ENCODE measurements at places on chromosomes 6 and 20.

DNA sequence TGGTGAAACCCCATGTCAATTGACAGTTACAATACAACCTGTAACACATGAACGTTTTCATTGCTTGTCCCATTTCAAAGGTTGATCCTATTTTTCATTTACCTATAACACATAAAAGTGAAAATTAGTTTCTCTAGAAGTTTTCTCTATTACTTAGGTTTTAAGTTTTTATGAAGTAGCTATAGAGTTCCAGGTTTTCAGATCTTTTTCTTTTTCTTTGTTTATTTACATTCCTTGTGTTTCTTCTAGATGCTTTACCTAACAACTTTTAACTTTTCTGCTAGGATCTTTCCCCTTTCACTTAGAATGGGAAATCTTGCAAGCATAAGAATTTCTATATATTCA, 232.6 kb downstream of the PLCB1 start:
- H3K4me3 ChIP-seq, result no peak overlapping the region
- H3K36me3 ChIP-seq, result no peaks in the 10 kb centered on the region

- DNase-seq, result no peak
- peaks cover 87% of the 10 kb centered on the region for H3K36me3 ChIP-seq
- H3K4me3 ChIP-seq, result no peak overlapping the region
Measured at GRCh38 chr20:31667315-31668285, 29.9 kb downstream of the COX4I2 start.

DNA sequence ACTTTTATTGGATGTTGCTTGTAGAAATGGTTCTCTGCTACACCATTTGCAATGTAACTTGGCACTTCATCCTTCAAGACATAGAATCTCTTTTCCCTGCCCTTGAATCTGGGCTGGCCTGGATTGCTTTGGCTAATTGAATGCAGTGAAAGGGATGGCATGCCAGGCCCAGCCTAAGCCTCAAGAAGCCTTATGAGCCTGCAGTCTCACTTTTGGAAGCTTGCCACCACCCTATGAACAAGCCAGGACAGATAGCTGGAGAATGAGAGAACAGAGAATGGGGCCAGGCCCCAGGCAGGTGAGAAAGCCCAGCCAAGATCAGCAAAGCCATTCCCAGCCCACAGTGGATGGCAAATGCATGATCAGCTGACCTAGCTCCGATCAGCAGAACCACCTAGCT, 350.7 kb upstream of the RNF24 start:
- peaks cover 31% of the 10 kb centered on the region for H3K36me3 ChIP-seq
- no peak for DNase-seq

DNA sequence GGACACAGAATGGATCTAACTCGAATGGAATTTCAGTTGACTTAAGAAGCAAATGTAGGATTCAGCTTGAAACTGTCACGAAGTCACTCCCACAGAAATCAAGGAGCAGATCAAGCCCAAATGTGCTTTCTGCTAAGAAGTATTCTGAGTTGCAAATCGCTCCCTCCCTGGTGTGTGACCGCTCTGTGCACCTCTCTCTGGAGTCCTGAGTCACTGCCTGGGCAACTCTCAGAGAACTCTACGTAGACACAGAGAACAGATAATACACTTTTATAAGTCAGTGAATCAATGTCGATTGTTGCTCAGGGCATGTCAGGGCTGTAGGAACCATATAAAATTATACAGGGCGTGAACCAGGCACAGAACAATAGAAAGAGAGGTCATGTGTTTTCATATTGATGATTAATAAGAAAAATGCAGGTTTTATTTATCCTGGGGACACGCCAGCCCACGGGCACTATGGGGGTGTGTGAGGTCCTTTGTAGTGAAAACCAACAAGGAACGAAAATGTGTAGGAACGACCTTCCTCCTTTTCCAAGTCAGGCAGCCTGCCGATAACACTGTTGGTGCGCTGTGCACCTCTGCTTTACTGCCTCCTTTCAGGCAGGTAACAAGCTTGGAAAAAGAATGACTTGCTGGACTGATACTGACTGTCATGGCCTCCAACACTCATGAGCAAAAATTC, 248.1 kb upstream of the FOXQ1 start:
- H3K27ac ChIP-seq, result no peak overlapping the region
- peaks cover 5% of the 10 kb centered on the region for H3K27me3 ChIP-seq
- H3K36me3 ChIP-seq, result no peaks in the 10 kb centered on the region
- no peaks in the 10 kb centered on the region for H3K4me1 ChIP-seq
- no peak overlapping the region for H3K4me3 ChIP-seq

DNA sequence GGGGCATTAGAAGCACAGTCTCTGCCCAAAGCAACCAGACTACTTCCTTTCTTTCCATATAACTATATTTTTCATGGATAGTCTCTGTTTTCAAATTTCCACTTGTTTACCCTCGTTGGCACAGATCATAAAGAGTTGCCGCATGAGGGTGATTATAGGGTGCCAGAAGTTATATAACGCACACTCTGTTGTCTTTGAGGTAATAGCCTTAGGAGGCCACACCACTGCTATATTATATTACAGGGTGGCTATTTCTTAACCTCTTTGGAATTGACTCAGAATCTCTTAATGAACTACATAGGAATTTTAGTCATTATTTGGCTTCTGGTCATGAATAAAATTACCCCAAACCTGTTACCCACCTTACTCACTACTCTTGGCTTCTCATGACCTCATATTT, 43.7 kb downstream of the KCNQ5 start:
- no peaks in the 10 kb centered on the region for H3K27me3 ChIP-seq
- DNase-seq, result no peak
- H3K4me1 ChIP-seq, result peaks cover 8% of the 10 kb centered on the region
- H3K27ac ChIP-seq, result no peak overlapping the region
- H3K36me3 ChIP-seq, result no peaks in the 10 kb centered on the region

DNA sequence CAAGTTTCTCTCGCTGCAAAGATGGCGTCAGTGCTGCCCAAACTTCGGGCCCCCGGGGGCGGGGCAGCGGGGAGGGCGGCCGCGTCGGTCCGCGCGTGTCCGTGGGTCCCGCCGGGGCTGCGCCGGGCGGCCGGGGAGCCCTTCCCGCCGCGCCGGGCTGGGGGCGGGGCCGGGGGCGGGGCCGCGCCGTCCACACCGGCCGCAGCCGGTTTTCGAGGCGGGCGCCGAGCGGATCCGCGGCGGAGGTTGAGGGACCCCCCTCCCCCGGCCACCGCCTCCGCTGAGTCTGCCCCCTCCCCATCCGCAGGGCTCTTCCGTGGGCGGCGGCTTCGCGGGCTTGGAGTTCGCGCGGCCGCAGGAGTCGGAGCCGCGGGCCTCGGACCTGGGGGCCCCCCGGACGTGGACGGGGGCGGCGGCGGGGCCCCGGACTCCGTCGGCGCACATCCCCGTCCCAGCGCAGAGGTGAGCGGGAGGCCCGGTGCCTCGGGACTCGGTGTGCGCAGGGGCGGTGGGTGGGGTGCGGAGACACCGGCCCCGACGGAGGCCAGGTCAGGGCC, 572 bp downstream of the SLC2A4RG start:
- H3K27me3 ChIP-seq, result no peaks in the 10 kb centered on the region
- H3K4me1 ChIP-seq, result peaks cover 12% of the 10 kb centered on the region

Data from activated T-helper 2 cell treated with anti-CD3 and anti-CD28 coated beads, Interferon-gamma antibody, Interleukin-2, Interleukin-4, amounts not matched to agents 10 μg/mL and 5 μg/mL and 100 μg/mL, durations not matched to agents 14 hours and 24 hours and 36 hours (primary cell).